ENCODE measurements at places on chromosomes 12 and 14. TPM values are rescaled to one million over a fixed set of nuclear protein-coding genes. Genes with fewer than 3 reads are reported as not detected.

TUBA1A gene
- total RNA-seq, result 14.0 TPM

TCP11L2 gene
- total RNA-seq, result 35.3 TPM

TMEM119 gene
- 2.0 TPM for total RNA-seq

AKAP5 gene
- total RNA-seq, result 0.16 TPM

DNA sequence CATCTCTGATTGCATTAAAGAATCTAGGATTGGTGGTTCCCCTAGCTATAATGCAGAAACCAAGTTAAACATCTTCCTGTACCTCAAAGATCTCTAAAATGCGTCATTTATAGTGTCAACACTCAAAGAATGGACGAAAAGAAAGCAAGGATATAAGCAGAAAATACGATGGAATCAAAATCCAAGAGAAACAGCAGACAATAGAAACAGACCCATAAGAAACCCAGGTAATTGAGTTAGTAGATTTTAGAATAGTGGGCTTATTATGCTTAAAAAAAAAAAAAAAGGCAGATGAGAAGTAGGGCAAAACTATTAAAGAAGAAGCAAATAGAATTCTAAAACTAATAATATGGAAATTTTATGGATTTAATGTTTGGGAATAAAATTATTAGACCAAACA, 44.4 kb downstream of the USP15 start:
- no peak for ATAC-seq

DNA sequence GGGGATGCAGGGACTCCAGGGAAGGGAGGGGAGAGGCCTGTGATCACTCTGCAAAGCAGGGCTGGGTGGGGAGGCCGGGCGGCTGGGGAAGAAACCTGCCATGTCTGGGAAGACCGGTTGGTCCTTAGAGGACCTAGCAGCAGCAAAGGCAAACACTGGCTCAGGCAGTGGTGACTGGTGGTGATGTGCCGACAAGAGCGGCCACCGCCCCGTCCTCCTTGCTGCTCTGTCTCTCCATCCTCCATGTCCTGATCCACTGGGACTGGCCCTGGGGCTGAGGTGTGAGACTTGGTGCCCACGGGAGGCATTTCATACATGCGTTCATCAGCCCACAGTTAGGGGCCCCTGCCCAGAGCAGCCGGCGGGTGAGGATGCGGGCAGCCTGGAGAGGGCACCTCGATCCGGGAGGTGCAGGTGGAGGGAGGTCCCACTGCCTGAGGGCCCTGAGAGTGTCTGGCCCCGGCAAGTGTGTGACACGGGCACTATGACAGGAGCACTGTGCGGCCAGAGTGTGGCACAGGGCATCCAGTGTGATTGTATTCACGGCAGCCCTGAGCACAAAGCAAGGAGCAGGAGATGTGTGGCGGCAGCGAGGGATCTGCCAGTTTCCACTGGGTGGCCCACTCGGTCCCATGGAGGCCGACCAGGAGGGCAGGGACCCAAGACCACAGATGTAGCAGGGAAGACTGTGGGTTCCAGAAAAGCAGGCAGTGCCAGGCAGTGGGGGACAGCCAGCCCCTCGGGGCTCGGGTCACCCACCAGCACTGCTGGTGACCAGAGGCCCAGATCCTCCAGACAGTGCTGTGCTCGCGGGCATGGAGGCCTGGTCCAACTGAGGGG, 13.9 kb downstream of the ANKRD9 start:
- no peak for ATAC-seq

- ATAC-seq, result no peak
Measured at GRCh38 chr12:64105026-64105425, 117.1 kb downstream of the KICS2 start.

- ATAC-seq, result peak; percentile 73
Measured at GRCh38 chr12:27580561-27581330, 56.7 kb downstream of the PPFIBP1 start.

DNA sequence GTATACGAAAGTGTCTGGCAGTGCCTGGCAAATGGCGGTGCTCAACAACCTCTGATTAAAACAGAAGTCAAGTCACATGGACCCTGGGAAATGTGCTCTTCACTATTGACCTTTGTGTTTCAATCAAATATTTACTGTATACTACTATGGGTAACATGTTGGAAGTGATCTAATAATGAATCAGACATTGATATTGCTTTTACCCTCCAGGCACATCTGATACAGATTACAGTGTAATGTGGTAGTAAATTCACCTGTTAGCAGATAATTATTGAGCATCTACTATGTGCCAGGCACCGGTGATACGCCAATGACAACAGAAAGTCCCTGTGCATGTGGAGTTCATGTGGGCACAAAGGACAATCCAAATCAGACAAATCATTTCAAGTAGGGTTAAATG, 63.1 kb downstream of the STON2 start:
- ATAC-seq, result no peak

- no peak for ATAC-seq
Measured at GRCh38 chr12:113145720-113146551, 3.6 kb upstream of the CFAP73 start.

- ATAC-seq, result no peak
Measured at GRCh38 chr12:112964915-112965314, 13.4 kb upstream of the OAS2 start.

- peak; percentile 55 for ATAC-seq
Measured at GRCh38 chr12:1907652-1908611, 10.5 kb downstream of the CACNA2D4 start.

GRCh38 chr12:52359621-52360061, 7.6 kb downstream of the KRT85 start:
- no peak for ATAC-seq

- peak; percentile 37 for ATAC-seq
Measured at GRCh38 chr12:122064780-122065588, 13.6 kb upstream of the MLXIP start.
